ENCODE measurements at places on chromosomes 16 and 17.

- DNase-seq = no peak
Measured at GRCh38 chr16:48057048-48057447, 98.7 kb downstream of the ABCC12 start.

GRCh38 chr17:36885153-36885735, 52.0 kb upstream of the LHX1 start:
- no peak for DNase-seq

GRCh38 chr17:28327031-28327607, 8.1 kb downstream of the TMEM97 start:
- DNase-seq = peak; percentile 35

GRCh38 chr16:86578061-86578599, at the start of gene FOXL1:
FOXL1 (plus strand) TSS chr16:86578549; CDS start chr16:86578724, 175 bp downstream.
- no peak for DNase-seq

DNA sequence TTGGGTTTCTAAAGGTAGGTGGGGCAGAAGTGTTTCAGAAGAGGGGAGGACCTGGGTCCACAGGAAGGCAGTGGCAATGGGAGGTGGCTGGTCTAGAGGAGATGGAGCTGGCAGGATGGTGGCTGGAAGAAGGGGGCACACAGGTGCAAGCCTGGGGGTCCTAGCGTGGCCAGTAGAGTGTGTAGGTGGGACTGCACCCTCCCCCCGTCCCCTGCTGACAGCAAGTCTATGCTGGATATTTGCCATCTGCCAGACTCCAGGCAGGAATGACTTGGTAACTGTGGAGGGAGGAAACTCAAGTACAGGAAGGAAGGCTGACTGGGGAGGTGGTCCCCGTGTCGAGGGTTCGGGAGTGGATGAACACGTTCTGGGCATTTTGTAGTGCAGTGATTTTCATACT, 8.6 kb downstream of the MED9 start:
- no peak for DNase-seq

- DNase-seq = no peak
Measured at GRCh38 chr16:14462811-14463210, 167.2 kb downstream of the PARN start.

DNA sequence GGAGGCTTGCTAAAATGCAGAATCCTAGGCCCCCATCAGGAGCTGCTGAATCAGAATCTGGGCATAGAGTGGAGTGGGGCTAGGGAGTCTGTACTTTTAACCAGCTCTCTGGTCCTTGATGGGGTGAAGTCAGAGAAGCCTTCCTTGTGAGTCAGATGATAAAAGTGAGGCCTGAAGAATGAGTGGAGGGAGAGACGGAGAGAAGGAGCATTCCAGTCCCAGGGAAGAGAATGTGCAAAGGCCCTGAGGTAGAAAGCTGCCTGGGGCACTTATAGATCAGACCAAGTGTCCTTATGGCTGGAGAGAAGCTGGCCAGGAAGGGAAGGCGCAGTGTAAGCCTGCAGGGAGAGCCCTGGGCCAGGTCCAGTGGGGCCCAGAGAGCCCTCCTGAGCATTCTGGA, 235.1 kb upstream of the NLRP1 start:
- DNase-seq = no peak

DNA sequence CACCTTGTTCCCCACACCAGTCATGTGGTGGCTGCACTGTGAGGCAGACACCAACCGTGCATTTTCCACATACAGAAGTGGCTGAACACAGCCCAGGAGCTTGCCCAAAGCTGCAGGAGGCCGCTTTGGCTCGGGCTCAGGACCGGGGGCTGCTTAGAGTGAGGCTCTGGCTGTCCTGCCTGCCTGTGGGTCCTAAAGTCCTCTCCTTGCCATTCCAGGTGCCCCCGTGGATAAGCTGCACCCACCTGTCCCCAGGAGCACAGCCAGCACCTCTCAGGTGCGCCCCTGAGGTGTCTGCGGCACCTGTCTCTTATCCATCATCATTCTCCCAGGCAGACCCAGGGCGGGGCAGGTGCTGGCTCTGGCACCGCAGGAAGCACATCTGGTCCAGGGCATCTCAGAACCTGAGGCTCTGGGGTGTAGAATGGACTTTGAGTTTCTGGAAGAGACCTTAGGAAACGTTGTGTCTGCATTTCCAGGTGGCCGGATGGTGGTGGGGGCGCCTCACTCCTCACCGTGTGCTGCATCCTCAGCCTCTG, 180.5 kb upstream of the ZNF469 start:
- DNase-seq = no peak
